ENCODE measurements at places on chromosomes 3 and 15.

DNA sequence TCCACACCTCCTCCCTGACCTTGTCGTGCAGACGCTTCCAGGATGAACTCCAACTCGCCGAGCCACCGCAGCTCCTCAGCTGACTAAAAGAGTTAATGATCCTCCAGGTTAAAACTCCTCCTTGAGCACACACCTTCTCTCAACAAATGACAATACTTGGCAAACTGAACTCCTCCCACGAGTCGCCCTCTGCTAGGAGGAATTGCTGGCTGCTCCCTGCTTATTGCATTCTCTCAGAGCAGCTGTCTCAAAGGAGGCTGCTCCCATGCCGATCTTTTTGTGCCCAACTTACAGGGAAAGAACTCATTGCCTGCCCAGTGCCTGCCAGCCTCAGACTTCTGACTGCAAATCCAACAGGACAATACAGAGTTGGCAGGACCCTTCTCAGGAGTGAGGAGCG is at the start of gene ATP13A4:
Gene ATP13A4 (minus strand): TSS at position 85 of the 400 bp plus-strand sequence. CDS start 96 bp downstream, outside the sequence.
- no peak for DNase-seq

DNA sequence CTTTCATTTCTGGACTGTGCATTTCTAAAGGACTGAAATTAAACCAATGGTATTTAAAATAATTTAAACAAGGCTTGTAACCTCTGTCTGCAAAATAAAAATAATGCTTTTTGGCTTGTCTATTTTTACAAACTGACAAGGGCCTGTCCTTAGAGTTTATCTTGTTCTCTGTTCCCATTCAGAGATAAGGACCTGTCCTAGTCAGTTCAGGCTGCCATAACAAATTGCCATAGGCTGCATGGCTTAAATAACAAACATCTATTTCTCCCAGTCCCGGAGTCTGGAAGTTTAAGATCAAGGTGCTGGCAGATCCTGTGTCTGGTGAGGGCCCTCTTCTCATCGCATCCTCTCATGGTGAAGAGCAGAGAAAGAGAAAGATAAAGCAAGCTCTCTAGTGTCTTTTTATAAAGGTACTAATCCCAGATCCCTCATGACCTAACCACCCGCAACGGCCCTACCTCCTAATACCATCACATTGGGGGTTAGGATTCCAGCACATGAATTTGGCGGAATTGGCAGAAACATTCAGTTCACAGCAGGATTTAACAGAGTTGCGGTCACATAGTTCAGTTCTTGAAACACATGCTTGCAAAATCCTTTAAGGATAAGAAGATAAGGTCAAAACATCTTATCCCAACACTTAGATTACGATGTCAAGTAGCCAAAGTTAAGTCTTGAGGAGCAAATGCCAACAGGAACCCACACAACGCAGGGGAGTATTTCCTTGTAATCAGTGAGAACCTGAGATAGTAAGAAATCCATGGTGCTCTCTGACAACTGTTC is 17.8 kb downstream of the KBTBD8 start:
- no peak for DNase-seq

GRCh38 chr3:129119365-129120100 is 2.1 kb downstream of the RAB43 start:
- no peak for DNase-seq

DNA sequence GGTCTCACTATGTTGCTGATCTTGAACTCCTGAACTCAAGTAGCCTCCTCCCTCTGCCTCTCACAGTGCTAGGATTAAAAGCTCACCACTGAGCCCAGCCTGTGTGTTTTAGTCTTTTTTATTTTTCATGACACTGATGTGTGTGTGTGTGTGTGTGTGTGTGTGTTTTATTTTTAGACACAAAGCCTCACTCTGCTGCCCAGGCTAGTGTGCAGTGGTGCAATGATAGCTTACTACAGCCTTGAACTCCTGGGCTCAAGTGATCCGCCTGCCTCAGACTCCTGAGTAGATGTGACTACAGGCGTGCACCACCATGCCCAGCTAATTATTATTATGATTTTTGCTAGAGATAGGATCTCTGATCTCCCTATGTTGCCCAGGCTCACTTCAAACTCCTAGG is 23.3 kb upstream of the CTSH start:
- no peak for DNase-seq

- no peak for DNase-seq
Observed at GRCh38 chr3:79751703-79752102, 16.1 kb downstream of the ROBO1 start.

DNA sequence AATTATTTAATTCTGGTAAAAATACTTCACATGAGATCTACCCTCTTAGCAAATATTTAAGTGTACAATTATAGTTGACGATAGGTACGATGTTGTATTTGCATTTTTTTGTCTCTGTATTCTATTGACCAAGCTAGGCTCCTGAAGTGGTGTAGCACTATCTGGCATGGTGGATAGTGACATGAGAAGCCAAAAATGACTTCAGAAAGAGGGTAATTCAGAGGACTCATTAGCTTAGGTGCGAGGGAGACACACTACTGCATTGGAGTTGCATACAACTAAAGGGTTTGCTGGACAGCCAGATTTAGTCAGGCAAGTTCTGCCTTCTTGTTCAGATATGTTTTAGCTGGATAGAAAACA is 50.6 kb downstream of the KBTBD8 start:
- no peak for DNase-seq

DNA sequence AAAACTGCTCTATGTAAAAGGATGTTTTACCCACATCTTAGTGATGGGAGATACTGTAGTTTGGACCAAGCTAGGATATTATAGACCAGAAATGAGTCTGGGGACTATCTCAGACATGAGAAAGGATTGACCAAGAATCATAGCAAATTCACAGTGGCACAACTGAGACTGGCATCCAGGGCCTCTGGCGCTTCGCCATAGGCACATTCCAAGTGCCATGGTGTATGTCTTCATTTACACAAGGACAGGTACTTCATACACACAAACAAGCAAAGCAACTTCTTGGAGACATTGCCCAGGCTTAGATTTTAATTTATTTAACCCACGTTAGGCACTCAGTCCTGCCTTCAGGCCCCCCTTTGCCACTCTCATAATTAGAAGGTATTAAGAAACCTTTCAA is 28.9 kb downstream of the CACNA1D start:
- DNase-seq, result no peak

- no peak for DNase-seq
Observed at GRCh38 chr3:122555275-122556071, 8.6 kb downstream of the PARP9 start.

- no peak for DNase-seq
Observed at GRCh38 chr15:53675832-53676231, 83.6 kb downstream of the WDR72 start.

DNA sequence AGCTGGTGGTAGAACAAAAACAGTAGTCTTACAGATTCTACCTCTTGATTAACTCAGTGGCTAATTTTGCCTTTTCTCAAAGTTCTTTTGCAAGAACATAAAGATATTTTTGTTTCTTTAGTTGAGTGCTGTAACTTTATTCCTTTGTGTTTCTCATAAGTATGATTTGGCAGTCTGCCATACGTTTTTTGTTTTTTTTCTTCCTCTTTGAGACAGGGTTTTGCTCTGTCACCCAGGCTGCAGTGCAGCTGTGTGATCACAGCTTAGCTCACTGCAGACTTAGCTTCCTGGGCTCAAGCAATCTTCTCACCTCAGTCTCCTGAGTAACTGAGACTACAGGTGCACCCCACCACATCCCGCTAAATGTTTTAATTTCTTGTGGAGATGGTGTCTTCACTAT is 22.4 kb downstream of the B3GNT5 start:
- peak; percentile 92 for DNase-seq

GRCh38 chr15:51754267-51754666 is 2.9 kb downstream of the TMOD2 start:
- DNase-seq, result peak; percentile 34

GRCh38 chr3:107206141-107206540 is 171.1 kb upstream of the CCDC54 start:
- DNase-seq, result peak; percentile 28

- no peak for DNase-seq
Observed at GRCh38 chr3:195151866-195152541, 119.0 kb downstream of the XXYLT1 start.

DNA sequence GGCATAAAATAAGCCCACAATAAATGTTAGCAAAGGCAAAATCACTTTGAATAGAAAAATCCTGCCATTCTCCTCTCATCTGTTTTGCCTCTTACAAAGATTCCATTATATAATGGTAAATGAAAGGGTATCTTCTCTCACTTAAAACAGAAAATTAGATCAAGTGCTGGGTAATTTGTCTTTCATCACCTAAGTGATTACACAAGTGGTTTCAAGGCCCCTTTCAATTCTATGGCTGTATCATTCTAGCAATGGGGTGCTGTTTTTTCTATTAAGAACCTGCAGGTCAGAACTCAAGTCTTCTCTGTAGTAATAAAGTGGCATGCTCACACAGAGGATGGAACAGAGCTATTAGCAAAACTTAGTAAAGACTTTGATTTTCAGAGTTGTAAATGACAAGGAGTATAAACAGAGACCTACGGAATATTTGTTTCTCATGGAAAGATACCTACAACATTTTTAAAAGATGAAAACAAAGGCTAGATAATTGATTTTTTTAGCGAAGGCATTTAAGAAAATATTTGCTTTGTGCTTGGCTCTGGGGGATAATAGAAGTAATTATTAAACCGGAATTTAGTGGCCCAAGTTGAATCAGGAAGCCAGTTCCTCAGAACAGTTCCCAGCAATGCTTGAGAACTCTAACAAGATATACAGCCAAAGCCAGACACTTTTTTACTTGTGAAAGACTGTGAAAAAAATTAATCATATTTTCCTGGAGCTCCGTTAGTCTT is 137.4 kb downstream of the CMSS1 start:
- DNase-seq, result no peak

DNA sequence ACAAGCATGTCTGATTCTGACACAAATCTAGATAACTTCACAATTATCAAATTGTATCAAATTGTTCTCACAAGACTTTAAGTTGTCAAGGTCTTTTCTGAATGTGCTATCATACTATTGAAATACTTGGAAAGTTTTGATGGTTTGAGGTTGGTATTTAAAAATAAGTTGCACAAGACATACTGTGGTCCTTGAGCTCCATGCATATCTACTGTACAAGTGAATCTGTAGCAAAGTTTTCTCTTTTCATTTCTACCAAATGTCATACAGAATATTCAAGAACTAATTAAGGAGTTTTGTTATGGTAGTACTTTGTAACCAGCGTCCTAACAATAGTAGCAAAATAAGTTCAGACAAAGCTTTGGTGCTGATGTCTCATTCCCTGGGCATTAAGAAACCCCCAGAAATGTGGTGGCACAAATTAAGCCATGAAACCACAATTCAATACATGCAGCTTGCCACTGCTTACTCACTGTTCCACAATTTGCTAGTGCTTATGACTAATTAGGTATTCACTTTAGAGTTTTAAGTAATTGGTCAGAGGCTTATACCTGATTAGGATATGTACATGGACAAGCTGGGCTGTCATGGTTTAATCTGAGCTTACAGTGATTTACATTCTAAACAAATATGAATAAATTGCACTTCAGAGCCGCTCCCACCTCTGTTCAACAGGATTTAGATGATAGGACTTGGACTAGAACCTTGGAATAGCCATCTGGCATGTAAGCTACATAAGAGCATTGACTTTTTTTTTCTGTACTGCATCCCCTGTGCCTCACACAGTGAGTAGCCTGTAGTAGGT is 8.8 kb downstream of the TBC1D23 start:
- peak; percentile 44 for DNase-seq

GRCh38 chr3:23996095-23996524 is 51.0 kb downstream of the NR1D2 start:
- DNase-seq, result no peak

GRCh38 chr15:95175914-95176658 is 944.7 kb downstream of the MCTP2 start:
- DNase-seq, result no peak

- no peak for DNase-seq
Observed at GRCh38 chr15:72495007-72495406, 20.9 kb downstream of the ARIH1 start.

- no peak for DNase-seq
Observed at GRCh38 chr15:74449643-74450205, 11.2 kb downstream of the UBL7 start.

GRCh38 chr3:52243791-52244628 is 1.5 kb upstream of the PPM1M start:
- peak; percentile 98 for DNase-seq

DNA sequence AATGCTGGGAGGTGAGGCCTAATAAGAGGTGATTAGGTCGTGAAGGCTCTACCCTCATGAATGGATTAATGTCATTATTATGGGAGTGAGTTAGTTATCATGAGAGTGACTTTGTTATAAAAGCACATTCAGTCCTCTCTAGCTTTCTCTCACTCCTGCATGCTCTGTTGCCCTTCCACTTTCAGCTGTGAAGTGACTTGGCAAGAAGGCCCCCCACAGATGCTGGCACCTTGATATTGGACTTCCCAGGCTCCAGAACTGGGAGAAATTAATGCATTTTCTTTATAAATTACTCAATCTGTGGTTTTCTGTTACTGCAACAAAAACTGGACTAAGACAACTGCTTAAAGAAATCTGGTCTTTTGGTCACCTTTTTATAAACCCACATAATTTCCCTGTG is 144.3 kb downstream of the FBN1 start:
- DNase-seq, result no peak

GRCh38 chr3:128524374-128525299 is 31.6 kb upstream of the GATA2 start:
- no peak for DNase-seq

DNA sequence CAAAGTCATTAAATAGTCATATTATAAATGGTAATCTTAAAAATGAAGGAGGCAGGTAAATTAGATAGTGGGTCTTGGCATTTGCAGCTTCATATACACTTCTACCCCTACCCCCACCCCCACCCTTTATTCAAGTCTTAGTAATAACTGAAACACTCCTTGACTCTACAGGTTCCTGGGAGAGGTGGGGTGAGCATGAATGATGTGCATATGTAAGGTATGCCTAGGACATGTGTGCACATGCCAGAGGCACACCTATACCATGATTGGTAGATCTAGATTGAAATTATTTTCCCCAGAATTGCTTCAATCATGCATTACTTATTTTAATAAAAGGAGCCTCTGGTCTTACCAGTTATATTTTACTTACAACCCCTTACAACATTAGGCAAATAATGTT is 40.1 kb upstream of the PDCD6IP start:
- no peak for DNase-seq

GRCh38 chr3:13569641-13570390 is 20.9 kb downstream of the FBLN2 start:
- no peak for DNase-seq

GRCh38 chr3:41683666-41684350 is 278.1 kb downstream of the ULK4 start:
- no peak for DNase-seq

DNA sequence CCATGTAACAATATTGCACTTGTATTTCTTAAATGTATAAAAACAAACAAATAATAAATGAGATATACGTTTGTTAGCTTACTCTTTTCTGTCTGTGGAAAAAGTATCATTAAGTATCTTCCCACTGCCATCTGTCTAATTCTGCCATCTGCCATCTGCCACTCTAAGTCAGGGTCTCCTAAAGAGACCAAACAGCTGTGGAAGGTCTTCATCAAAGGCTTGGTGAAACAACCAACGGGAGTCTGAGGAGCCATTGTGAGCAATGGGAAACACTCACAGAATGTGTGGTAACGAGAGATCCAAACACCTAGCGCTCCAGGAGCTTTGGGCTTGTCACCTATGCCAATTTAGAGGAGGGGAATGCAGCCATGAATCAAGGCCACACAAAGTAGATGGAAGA is 28.7 kb upstream of the PFN2 start:
- DNase-seq, result no peak
